ENCODE measurements at places on chromosomes 12 and 14.

GRCh38 chr14:97777622-97778355 lies 980.6 kb downstream of the VRK1 start:
- DNase-seq: no peak

DNA sequence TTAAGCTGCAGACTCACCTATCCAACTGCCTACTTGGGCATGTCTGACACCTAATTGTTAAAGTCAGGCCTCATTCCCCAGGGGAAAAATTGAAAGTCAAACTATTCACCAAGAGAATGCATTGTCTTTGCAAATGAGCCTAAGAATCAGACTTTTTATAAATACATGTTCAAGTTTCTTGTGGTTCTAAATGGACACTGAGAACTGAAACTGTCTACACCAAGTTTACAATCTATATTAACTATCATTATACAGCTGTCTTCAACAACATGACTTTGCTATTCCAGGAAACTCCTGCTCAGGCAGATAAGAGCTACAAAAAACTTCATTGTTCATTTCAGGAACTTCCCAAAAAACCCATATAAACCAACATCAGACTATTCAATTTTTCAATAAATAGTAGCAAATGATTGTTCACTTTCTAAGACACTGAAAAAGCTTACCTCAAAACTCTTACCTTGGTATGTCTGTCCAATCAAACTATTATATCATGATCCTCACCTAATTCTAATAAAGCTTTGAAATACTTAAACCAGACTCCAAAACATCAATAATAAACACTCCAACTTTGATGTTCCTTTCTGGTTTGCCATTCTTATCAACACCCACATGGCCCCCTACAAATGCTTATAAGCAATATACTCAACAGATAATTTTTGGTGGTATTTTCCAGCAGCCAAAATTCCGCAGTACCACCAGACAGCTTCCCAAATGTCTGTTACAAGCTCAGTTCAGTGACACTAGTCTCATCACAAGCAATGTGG lies 24.2 kb downstream of the CDK17 start:
- no peak for DNase-seq

- no peak for DNase-seq
Observed at GRCh38 chr14:74514471-74514941, 20.9 kb downstream of the ISCA2 start.

DNA sequence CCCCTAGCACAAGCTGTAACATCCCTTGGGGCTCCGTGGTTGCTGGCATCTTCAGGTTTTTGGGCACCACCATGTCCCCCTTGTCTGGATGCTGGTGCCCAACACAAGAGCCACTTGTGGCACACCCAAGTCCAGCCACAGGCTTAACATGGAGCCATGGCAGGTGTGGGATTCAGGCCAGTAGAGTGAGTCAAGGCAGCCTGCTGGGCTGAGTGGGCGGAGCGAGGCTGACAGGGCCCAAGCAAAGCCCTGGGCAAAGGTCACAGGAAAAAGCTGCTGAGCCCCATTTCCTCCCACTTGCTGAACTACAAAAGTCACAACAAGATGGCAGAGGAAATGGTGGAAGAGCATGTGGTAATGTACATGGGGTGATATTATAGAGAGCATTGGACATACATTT lies 950.7 kb upstream of the FLRT2 start:
- DNase-seq: no peak

DNA sequence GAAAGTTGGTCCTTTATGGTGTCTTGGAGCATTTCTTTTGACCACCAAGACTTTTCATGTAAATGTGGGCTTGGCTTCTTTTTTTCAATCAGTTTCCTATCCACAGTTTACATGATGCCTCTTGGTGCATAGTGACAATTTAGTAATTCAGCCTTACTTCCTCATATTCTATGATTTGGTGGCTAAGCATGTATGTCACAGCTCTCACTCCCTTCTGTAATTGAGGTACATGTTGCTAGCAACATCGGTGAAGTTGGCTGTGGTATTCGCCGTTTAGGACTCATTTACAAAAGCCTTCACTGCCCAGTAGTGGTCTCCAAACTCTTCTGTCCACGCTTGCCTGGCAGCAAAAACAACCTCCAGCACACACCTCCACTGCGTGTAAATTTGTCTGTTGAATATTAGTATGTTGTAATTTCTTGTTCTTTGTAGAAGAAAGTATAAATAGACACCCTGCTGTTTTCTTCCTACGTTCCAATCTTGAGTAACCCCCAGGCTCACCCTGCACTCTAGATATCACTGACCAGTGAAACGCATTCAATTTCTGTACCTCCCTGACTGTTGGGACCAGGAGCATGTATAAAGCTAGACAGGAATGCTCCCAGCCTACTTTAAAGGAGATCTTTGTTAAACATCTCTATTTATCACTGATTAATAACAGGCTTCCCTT lies 90.4 kb downstream of the PPP2R5C start:
- no peak for DNase-seq

- DNase-seq: peak; percentile 59
Observed at GRCh38 chr14:105448706-105449111, 25.9 kb upstream of the CRIP2 start.
